ENCODE measurements at places on chromosomes 1 and 21.

DNA sequence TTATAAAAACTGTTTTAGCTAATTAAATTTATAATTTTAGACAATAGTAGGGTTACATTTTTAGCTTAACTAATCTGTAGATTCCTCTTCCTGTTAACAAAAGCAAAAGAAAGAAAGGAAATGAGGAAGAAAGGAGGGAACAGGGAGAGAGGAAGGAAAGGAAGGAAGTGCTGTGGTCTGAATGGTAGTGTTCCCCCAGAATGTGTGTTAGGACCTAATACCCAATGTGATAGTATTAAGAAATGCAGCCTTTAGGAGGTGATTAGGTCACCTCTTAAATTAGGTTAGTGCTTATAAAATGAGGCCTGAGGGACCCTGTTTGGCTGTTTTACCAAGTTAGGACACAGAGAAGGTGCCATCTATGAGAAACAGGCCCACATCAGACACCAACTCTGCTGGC lies 136.9 kb upstream of the SAMSN1 start:
- no peak for DNase-seq

GRCh38 chr1:7553042-7553690 lies 217.9 kb upstream of the VAMP3 start:
- no peak for DNase-seq

- DNase-seq, result no peak
Observed at GRCh38 chr1:234716908-234717375, 107.0 kb upstream of the IRF2BP2 start.

DNA sequence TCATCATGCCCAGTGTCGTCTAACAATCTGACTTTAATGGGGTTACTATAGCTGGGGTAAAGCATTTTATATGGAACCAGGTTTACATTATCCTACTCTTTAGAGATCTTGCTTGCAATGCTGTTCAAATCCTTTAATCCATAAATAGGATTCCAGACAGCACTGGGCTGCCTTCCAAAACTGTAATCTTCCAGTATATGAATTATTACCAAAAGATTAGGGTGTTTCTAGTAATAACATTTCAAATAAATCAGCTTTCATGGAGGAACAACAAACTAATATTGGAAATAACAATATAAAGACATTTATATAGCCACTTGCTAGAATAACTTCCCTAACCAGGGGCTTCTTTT lies 88.6 kb upstream of the PLXNA2 start:
- DNase-seq, result no peak

DNA sequence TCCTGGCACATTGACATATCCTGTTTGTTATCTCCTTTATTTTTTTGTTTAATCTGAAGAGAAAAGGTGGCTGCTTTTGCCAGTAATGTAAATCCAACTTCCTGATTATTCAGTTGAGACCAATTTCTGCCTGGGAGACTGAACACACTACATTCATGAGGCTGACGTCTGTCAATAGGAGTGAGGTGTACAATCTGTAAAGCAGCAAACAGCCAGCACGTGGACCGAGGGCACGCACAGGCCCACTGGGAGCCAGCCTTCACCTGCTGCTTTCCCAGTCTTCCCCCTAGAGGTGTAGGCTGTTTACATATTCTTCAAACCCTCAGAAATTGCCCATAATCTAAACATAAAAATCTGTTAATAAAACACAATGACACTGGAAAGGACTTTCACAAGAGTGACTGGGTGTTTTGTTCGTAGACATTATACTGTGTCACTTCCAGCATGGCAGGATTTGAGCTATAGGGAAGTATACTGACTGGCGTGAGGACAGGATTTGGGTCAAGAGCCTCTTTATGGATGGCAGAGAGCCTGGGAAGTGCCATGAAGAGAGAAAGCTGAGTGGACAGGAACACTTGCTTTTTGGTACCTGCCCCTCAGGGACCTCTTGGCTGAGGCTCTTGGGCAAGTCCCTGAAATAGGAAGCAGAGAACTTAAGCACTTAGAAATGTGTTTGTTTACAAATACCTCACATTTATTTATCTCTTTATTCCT lies 552.9 kb upstream of the CAMK1G start:
- DNase-seq, result no peak

GRCh38 chr1:33972676-33973395 lies 109.0 kb downstream of the HMGB4 start:
- DNase-seq, result no peak

- DNase-seq, result no peak
Observed at GRCh38 chr1:205091043-205091740, 6.9 kb upstream of the TMEM81 start.

- no peak for DNase-seq
Observed at GRCh38 chr1:216665406-216665805, 57.8 kb downstream of the ESRRG start.

- DNase-seq, result no peak
Observed at GRCh38 chr1:3586986-3587759, 24.1 kb downstream of the MEGF6 start.

DNA sequence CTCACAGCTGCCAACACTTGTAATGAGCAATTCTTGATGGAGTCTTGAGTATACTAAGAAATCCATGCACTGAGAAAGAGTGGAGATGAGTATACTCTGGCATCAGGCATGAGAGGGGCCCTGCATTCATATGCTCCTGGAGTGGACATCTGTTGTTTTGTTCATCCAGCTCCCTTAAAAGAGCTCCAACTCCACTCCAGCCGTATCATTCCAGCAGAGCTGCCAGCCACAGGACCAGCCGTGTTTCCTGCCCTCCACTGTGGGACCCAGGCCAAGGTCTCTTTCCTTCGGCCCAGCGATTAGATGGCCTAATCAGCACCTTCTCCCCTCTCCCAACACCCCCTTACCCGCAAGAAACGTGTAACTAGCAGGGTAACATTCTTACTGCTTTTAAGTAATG lies 144.5 kb downstream of the OMA1 start:
- no peak for DNase-seq

DNA sequence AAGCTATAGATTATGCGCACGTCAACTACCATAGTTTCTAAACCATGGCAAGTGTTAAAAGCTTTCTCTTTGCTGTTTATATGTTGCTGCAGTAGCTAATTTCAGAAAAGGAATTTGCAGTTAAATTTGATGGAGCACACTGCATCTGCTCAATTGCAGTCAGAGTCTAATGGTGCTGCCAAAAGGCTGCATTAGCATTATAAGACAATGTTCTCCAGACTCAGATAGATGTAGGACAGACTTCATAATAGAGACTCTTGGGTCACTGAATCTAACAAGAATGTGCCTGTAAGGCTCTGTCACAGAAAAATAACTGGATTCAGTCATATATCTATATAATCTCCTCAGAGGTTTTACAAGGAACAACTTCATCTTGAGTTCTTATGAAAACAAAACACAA lies 198.3 kb downstream of the OLFM3 start:
- no peak for DNase-seq

GRCh38 chr1:17207540-17207939 lies 2.6 kb downstream of the PADI1 start:
- DNase-seq, result no peak

- no peak for DNase-seq
Observed at GRCh38 chr1:234643111-234643849, 33.3 kb upstream of the IRF2BP2 start.

GRCh38 chr1:49351768-49352167 lies 575.1 kb upstream of the BEND5 start:
- no peak for DNase-seq

DNA sequence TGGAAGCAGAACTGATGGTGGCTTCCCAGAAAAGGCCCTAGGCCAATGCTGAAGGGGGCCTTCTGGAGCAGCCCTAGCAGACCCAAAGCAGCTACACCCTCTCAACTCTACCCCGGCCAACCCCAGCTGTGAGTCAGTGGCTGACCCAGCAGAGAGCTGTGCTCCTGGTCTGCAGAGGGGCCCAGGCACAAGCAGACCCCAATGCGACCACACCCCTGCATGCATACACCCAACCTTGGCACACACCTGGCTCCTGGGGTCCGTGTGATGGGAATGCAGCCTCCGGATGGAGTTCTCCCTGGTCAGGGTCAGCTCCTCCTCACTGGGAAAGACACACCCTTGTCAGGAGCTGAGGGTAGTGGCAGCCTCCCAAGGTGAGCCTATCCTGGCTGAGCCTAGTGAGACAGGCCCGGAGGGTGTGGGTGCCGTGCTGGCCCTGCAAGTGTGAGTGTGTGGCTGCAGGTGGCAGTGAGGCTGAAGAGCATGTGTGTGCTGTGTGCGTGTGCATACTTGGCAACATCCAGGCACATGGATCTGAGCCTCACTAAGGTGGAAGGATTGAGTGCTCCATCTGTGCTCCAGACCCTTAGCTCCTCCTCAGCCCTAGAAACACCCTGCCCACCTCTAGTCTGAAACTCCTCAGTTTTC lies 3.9 kb upstream of the ARHGAP30 start:
- DNase-seq, result no peak

- DNase-seq, result no peak
Observed at GRCh38 chr1:54474310-54475251, 68.4 kb upstream of the SSBP3 start.

GRCh38 chr21:38822778-38823238 lies 17.1 kb downstream of the ETS2 start:
- DNase-seq, result no peak

GRCh38 chr1:89382479-89382878 lies 18.6 kb downstream of the GBP6 start:
- DNase-seq, result no peak

GRCh38 chr1:220511179-220511578 lies 16.8 kb upstream of the MARK1 start:
- no peak for DNase-seq

DNA sequence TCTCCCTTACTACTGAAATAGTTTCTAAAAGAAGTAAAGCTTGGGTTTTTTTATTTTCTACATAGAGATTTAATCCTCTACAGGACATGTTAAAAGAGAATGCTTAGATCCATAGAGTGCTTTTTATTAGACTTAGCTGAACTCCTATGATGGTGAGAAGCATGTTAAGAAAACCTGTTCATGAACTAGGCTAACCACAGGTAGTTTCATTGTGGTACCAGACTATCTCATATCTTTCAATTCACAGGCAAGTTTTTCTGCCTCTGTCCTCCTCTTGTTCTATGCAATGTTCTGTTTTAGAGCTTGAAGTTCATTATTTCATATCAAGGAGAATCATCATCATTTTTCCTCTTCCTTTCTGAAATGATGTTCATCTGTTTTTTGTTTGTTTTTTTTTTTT lies 65.4 kb downstream of the ELAVL4 start:
- no peak for DNase-seq

- DNase-seq, result no peak
Observed at GRCh38 chr1:113036639-113037321, 36.2 kb upstream of the LRIG2 start.

GRCh38 chr1:235006132-235006721 lies 122.4 kb downstream of the TOMM20 start:
- no peak for DNase-seq

DNA sequence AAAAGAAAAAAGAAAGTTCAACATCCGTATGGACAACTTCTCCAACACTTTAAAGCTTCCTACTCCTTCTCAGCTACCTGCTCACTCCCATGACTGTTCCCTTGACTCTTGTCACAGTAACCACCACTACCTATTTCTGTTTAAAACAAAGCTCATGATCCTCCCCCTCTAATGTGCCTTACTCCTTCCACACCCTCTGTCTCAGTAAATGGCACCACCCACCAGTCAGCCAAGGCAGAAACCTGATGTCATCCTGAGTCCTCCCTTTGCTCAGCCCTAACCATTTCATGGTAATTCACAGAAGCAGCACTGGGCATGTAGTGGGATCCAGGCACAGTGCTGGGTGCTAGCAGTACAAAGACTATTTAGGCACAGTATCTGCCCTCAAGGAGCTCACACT lies 63.0 kb upstream of the PPM1J start:
- no peak for DNase-seq

- peak; percentile 94 for DNase-seq
Observed at GRCh38 chr1:153880962-153881361, 41.8 kb downstream of the GATAD2B start.

DNA sequence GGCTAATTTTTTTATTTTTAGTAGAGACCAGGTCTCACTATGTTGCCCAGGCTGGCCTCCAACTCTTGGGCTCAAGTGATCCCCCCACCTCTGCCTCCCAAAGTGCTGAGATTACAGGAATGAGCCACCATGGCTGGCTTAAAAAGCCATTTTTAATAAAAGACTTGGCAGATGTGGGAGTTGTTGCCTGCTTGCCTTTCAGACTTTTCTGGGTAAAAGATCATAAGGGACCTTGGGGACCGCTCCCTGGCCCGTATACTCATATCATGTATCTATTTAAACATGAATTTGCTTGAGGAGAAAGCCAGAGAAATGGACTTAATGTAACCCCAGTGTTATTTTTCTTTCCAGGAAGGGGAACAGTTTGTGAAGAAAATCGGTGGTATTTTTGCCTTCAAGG lies 23.4 kb upstream of the PODN start:
- no peak for DNase-seq

DNA sequence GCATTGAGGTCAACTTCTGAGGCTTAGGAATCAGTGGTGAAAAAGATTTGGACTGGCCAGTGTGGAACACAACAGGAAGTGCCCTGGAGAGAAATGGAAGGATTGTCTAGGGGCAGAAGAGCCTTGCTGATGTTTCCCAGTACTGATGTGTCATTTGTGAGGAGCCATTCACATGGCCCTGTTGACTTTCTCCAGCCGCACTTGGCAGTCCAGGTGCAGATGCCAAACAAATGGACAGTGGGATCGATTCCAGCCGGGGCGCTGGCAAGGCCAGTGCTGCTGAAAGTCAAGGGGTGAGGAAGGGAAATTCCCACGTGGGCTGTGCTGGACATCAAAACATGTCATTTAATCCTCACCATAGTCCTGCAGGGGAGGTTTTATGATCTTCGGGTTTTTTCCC lies 4.9 kb upstream of the TRIM63 start:
- no peak for DNase-seq

DNA sequence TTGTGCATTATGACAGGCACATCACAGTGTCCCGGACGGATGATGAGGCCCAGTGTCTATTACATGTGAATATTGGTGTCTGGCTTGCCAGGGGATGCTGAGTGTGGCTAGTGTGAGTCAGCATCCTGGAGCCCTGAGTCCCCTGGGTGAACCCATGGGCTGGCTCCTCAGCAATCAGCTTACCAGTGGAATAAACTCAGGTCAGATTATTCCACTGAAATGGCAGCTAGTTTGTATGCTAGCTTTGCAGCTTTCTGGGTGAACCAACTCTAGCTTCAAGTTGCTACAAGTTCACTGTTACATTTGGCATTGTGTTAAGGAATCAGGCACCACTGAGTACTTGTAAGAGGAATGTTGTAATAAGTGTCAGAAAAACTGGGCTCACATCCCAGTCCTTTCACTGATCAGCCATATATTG lies 23.9 kb upstream of the RPTN start:
- DNase-seq, result no peak

DNA sequence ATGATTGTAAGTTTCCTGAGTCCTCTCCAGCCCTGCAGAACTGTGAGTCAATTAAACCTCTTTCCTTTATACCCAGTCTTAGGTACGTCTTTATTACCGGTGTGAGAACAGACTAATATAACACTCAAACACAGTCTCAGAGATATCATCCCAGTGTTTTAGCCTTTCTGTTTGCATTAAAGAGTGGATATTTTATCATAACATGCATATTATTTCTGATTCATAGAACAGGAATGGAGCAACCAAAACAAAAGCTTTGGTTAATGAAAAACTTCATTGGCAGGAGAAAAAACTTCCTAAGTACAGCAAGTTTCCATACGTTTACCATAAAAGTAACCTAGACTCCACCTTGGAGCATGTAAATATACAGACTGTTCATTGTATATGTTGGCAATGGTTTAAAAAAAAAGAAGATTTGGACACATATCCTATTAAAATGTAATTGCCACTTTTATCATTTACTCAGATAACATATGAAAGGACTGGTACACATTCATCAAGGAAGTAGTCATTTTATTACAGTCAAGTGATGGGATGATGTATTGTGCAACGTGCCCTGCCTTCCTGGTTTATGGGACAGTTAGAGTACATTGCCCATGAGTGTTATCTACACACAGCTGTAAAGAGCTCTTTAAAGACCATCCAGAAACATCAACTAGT lies 144.8 kb downstream of the ETS2 start:
- no peak for DNase-seq
